GM12864 (cell line): ENCODE measurements at places on chromosomes 7 and 10.
A peak's percentile ranks its signal among the peaks of the same experiment; 100 is the strongest.

DNA sequence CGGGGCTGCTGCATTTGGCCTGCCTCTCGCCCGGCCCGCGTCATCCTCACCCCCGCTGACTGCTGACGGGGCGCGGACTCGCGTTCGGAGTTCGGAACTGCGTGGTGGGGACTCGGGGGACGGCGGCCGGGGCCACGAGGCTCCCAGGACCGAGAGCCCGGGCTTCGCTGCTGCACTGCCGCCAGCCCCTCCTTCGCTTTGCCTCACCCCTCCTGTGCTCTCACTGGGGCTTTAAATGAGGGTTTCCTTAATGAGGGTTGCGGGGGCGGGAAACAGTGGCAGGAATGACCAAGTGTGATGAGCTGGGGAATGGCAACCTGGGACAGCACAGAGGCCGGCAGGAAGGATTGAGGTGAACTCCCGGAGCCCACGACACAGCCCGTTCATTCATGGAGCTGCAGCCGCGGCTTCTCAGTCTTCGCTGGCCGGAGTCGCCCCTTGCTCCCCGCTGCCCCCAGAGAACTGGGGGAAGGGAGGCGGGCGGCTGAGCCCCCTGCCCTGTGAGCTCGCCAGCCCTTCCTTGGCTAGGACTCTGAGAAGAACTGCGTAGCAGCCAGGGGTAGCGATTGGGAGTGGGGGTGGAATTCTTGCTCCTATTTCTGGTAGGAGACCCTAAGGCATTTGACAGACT, 1.5 kb upstream of the LRRC4 start:
- DNase-seq = no peak

DNA sequence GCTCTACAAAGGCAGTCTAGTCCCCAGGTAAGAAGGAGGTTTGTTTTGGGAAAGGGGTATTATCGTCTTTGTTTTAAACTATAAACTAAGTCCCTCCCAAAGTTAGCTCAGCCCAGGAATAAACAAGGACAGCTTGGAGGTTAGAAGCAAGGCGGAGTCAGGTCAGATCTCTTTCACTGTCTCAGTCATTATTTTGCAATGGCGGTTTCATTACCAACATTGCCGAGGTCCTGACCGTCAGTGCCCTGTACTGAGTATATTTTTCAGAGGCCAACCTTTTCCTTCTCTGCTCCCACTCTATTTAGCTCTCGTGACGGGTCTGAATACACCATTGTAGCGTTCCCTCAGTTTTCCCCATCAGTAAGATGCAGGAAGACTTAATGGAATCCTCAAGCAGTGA, 184.5 kb downstream of the PRKCQ start:
- no peak for DNase-seq

DNA sequence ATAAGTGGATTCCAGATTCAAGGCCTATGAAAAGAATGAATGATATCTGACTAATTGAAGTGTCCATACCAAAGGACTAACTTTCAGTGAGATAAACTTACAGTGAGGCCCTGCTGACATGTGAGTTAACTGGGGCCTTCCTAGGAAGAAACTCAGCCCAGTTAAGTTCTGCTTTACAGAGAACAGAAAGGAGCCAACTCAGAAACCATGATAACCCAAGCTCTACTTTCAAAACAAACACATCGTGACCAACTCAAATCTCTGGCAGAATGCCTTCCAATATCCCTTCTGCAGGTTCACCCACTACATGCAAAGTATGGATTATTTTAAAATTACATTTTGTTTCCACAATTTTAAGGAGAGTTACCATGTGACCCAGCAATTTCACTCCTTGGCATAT, 75.8 kb upstream of the MRLN start:
- no peak for DNase-seq

DNA sequence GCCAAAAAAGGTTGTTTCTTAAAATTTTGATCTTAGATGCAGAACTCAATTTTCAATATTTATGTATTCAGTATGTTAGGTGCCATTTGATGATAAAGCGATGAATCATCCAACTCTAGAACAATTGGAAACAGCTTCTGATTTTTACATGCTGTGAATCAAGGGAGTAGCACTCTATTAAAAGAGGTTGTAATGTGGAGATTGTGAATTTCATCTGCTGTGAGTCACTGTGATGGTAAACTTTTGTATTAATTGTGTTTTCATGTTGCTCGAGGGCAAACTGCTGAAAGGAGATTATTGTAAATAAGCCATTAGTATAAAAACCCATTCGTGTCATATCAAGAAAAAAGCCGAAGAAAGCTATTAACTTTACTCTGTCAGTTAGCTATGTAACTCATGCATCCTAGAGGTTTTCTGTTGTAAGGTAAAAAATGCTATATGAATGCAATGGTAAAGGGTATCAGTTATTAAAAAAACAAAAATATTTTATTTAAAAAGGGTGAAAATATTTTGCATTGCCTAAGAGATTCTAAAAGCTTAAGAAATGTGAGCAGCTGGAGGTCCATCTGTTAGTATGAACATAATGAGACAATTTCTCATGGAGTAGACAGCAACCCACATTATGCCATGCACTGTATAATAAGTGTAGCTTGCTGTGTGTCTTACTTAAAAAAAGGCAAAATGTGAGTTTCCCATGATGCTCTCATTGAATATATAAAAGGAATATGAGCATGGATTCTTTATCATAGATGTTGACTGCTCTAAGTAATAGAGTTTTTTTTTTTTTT, 511.0 kb upstream of the PCDH15 start:
- no peak for DNase-seq

- DNase-seq = no peak
Measured at GRCh38 chr7:72785166-72785955, 42.6 kb downstream of the TYW1B start.

DNA sequence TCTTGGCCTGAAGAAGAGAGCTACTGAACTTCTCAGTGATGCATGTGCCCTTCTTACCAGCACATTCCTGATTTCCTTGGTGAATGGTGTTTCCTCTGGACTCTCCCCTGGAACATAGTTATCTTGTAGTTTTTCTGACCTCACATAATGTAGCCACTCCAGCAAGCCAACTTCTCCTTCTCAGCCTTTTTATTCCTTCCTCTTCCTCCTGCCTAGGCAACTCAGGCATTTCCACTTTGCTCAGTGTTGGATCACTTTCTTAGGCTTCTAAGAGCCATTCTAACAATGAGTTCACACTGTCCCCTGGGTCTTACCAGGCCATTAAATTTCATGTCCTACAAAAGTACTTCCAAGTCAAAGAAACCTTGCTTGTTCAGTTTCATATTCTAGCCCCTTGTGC, 3.6 kb upstream of the PTTG1IP2 start:
- no peak for DNase-seq

- DNase-seq = no peak
Measured at GRCh38 chr10:117547016-117547715, 4.6 kb downstream of the EMX2 start.

GRCh38 chr7:134129856-134130523, 2.9 kb downstream of the LRGUK start:
- no peak for DNase-seq

DNA sequence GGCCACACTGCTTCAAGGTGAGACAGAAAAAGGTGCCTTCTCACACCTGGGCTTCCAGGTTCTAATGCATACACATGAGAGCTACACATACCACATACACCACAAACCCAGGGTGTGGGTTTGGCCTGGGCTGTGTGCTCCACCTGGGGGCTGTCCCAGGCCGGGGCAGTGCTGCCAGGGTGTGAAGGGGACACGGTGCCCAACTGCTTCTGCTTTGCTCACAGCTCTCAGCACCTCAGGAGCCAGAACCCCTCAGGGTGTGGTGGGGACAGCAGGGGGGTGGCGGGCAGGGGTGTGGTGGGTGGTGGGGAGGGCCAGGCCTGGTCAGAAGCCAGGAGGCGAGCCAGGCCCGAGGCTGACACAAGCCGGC, 51.1 kb downstream of the TMEM209 start:
- DNase-seq = no peak

DNA sequence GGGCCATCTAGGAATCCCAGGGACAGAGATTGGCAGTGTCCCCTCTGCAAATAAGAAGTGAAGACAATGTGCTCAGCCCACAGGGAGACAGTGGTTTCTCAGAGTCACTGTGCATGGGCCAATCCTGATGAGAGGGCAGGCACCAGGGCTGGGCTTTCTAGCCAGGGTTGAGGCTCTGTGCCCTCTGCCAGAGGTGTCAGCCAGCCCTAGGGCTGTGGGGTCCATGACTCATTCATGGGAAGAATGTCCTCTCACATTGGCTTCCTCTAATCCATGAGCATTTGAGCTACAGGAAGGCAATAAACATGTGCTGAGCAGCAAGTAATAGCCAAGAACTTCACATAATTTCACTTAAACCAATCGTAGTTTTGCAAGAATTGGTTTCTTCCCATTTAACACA, 482.0 kb upstream of the MGMT start:
- no peak for DNase-seq

- DNase-seq = no peak
Measured at GRCh38 chr10:113213035-113213434, 263.0 kb downstream of the TCF7L2 start.

DNA sequence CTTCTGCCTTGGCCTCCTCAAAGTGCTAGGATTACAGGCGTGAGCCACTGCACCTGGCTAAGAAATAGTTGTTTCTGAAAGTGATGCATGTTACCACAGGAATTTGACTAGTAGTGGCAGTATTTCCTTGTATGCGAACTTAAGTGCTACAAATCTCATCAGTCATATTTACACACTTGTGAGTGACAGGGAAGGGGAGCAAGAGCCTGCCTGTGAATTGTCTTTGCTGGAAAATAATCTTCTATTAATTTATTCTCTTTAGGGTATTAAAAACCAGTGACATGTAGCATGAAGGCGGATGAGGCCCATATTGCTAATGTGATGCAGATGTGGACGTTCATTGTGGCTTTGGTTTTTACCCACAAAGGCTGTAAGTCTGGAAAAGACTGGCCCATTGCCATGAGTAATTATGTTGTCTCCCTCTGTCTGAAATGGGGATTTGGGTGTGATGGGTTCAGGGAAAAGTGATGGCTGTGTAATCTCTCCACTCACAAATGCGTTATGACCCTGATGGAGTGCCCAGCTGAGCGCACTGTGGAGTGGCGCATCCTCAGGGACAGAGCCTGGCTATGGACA, 97.6 kb downstream of the CCNY start:
- peak; percentile 21 for DNase-seq

DNA sequence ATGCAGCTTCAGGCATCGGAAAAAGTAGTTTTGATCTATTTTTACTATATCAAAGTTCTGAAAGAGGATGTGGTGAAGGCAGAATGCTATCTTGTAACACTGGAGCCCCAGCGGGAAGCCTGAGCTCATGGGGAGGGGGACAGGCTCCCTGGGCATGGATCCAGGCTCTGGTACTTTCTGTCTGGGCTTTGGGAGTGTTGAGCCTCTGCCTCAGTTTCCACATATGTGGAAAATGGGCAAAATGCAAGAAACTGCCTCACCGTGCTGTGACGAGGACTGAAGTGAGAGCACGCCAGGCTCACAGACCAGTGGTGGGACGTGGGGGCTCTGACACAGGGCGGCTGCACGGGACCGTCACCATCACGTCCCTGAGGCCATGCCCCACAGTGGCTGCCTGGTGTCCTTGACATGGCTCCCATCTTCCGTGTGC, 182.9 kb upstream of the SHH start:
- no peak for DNase-seq

- DNase-seq = no peak
Measured at GRCh38 chr10:91579329-91579985, 53.4 kb downstream of the PPP1R3C start.

GRCh38 chr7:117238472-117238871, 84.4 kb downstream of the WNT2 start:
- DNase-seq = no peak

DNA sequence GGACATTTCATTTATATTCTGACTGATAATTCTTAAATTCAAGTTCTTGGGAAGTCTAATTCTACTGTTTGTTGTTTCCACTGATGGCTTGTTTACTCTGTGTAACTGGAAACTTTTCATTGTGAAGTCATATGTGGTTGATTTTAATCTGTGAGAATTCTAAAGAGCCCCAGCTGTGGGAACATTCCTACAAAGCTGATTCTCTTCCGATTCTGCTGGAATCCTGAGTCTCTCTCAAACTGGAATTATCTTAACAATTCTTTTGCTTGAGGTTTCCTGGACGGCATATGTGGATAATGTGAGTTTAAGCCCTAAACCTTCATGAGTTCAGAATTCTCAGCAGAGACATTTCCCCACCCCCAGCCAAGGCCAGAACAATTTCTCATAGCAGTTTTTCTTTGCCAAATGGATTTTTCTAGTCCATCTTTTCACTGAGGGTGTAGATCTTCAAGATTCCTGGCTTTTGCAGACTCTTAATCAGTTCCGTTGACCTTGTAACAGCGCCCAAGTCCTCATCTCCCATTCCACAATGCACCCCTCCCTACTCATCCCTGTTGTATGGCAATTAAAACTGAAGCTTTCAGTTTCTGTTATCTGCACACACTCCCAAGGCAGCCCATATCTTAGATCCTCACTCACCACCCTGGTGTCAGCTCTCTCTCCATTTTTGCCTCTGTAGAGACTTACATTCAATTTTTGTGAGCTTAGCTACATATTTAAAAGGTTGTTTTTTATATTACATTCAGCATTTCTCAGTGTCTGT, 37.6 kb downstream of the GRM8 start:
- no peak for DNase-seq

DNA sequence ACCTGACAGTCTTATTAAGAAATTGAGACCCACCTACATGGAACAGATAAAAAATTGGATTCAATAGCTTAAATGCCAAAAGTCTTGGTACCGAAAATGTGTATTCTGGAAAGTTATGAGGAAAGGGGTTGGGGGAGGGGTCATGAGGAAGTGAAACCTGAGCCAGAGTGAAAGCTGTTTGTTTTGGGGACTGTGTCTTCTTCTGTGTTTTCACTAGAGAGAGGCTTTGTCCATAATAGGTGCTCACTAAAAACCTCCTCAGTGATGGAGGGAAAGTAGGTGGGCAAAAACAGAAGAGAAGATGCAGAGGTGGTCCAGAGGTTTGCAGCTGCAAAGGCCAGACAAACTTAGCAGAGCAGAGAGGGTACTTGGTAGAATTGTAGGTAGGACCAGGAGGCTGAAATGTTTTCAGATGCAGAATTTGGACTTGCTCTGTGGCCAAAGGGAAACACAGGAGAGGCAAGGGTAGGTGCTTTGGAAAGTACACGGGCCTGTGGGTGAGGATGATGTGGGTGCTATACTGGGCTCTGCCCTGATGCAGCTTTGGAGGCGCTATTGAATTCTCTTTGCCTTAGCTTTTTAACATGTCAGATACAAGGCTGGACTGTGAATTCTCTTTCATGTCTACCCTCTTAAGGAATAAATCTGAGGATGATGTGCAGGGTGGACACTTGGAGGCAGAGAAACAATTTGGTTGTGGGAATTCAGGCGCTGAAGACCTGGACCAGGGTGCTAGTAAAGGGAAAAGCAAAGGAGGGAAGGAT, 254.6 kb downstream of the PTEN start:
- DNase-seq = no peak

DNA sequence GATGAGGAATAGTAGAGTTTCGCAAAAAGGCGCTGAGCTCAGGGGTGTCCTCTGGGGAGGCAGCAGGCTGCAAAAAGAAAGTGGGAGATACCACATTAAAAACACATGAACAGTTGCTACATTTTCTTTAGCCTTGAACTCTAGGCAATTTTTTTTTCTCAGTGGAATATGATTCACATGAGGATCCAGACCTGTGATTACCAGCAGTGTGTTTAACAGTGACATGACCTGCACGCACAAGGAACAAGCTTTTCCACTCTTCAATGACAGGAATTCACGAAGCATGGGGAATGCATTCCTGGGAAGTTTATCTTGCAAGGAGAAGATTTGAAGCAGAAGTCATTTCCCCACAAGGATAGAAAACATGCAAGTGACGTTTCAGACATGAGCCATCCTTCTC, 161.6 kb downstream of the ITGA8 start:
- no peak for DNase-seq
